ENCODE measurements at places on chromosomes 4 and X. TPM values are rescaled to one million over a fixed set of nuclear protein-coding genes. Genes with fewer than 3 reads are reported as not detected.

DNA sequence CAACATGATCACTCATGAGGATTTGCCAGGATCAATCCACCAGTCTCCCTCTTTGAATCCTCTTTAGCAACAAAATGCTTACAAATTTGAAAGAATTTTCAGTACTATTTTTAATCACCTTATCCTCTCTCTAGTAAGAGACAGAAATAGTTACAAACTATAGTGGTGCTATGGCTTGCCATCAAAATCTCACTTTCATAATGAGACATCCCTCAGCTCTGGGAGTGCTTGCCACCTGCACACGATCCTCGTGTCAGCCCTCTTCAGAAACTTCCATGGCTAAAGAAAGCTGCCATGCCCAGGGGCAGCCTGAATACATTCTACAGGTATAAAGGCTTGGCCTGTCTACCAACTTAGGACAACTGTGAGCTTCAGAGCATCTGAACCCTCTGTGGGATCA is 5.1 kb upstream of the DHX15 start:
- H3K27ac ChIP-seq = no peak overlapping the region
- H3K36me3 ChIP-seq = no peaks in the 10 kb centered on the region
- no peaks in the 10 kb centered on the region for H3K27me3 ChIP-seq
- H3K4me3 ChIP-seq = no peak overlapping the region
- DNase-seq = no peak

GRCh38 chr4:104492183-104492771 is 2.4 kb downstream of the CXXC4 start:
- no peaks in the 10 kb centered on the region for H3K36me3 ChIP-seq
- peak; percentile 77 for DNase-seq
- H3K4me3 ChIP-seq = peak overlapping the region; percentile 83

DNA sequence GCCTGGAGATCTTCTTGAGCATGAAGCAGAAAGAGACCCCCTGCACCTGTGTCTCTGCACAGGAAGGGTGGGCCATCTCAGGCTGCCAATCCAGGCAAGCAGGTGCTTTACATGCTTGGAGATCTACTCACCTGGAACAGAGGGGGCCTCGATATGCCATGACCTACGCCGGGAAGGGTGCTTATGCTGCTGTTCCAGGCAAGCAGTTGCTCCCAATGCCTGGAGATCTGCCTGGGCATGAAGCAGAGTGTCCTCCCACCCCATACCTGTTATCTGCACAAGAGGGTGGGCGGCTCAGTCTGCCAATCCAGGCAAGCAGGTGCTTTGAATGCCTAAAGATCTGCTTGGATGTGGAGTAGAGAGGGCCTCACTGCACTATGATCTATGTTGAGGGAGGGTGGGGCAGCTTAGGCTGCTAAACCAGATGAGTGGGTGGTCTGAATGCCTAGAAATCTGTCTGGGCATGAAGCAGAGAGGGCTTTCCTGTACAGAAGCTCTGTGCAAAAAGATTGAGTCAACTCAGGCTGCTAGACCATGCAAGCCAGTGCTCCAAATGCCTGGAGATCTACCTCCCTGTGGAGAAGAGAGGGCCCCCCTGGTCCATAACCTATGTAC is 104.5 kb upstream of the QRFPR start:
- no peaks in the 10 kb centered on the region for H3K36me3 ChIP-seq
- H3K4me3 ChIP-seq = no peak overlapping the region
- H3K27me3 ChIP-seq = no peaks in the 10 kb centered on the region
- peak; percentile 3 for DNase-seq
- no peak overlapping the region for H3K27ac ChIP-seq

GRCh38 chr4:2412534-2412884 is 5.9 kb downstream of the ZFYVE28 start:
- peak overlapping the region; percentile 27 for H3K4me3 ChIP-seq
- H3K27me3 ChIP-seq = peaks cover 30% of the 10 kb centered on the region
- peaks cover 43% of the 10 kb centered on the region for H3K4me1 ChIP-seq
- peak; percentile 87 for DNase-seq

DNA sequence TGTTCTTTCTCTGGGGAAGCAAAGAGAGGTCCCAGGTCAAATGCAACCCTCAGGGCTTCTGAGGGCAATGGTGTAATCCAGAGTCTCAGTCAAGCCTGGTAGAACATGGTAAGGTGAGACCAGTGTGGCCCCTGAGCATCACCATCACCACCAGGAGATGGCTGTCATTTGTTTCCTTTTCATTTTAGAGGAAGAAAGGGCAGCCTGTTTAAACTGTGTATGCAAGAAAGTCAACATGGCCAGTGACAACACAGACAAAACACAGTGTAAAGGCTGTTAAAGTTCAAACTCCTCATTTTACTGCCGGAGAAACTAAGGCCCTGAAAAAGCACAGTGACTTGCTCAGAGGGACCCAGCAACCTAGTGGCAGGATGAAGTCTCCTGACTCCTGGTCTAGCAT is 2.0 kb upstream of the EDA start:
- peak overlapping the region; percentile 78 for H3K27ac ChIP-seq
- no peaks in the 10 kb centered on the region for H3K36me3 ChIP-seq
- no peak overlapping the region for H3K4me3 ChIP-seq

GRCh38 chrX:68703369-68703768 is 55.9 kb downstream of the STARD8 start:
- no peak overlapping the region for H3K4me3 ChIP-seq
- H3K4me1 ChIP-seq = peaks cover 6% of the 10 kb centered on the region
- H3K36me3 ChIP-seq = no peaks in the 10 kb centered on the region
- H3K27me3 ChIP-seq = no peaks in the 10 kb centered on the region

DNA sequence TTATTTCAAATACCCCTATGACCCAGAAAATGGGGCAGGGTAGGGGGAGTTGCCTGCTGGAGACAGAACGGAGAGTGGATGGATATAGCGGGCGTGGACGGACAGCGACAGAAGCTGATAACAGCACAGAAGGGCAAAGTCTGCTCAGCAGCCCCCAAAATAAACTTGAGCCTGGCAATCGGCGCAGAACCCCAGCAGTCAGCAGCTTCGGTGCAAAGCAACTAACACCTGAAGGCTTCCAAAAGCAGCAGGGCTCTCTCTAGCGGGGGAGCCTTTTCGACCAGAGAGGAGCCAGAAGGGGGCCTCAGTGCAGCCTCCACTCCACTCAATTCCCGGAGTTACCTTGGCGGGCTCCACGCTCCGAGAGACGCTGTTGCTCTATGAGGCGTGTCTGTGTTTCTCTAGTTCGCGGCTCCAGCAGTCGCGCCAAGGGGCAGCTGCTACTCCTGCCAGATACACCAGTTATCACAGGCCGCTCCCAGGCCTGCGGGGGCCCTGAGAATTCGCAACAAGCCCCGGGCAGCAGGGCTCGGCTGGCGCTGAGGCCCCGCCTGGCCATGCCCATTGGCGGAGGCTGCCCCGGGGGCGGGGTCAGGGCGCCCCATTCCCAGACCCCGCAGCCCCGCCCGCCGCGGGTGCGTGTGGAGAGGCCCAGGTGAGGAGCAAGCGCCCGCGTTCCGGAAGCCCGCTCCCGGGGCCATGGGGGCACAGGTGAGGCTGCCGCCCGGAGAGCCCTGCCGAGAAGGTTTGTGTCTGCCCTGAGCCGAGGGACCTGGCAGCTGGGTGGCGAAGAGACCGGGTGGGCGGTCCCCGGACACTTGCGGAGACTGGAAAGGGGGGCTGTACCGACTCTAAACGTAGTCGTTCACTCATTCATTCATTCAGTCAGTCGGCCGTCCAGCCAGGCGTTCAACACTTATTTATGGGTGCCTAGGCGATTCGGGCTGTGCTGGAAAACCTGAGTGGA is at the start of the genes CNGA1 and NIPAL1:
Gene CNGA1, minus strand, starts transcription at position 541 of the 967 bp plus-strand sequence. CDS start 63,992 bp downstream, outside the sequence.
Gene NIPAL1, plus strand, starts transcription at position 632 of the 967 bp plus-strand sequence. Its CDS starts 68 bp downstream, at position 700.
- no peaks in the 10 kb centered on the region for H3K36me3 ChIP-seq
- peaks cover 3% of the 10 kb centered on the region for H3K27me3 ChIP-seq
- peak within 1 kb of the TSS; percentile 99 for H3K27ac ChIP-seq
- DNase-seq = peak; percentile 98
- peaks cover 23% of the 10 kb centered on the region for H3K4me1 ChIP-seq
- H3K4me3 ChIP-seq = peak within 1 kb of the TSS; percentile 94

GRCh38 chr4:176616151-176616550 is 176.6 kb downstream of the VEGFC start:
- no peak overlapping the region for H3K4me3 ChIP-seq
- no peak for DNase-seq
- H3K4me1 ChIP-seq = no peaks in the 10 kb centered on the region
- no peak overlapping the region for H3K27ac ChIP-seq
- no peaks in the 10 kb centered on the region for H3K36me3 ChIP-seq

DNA sequence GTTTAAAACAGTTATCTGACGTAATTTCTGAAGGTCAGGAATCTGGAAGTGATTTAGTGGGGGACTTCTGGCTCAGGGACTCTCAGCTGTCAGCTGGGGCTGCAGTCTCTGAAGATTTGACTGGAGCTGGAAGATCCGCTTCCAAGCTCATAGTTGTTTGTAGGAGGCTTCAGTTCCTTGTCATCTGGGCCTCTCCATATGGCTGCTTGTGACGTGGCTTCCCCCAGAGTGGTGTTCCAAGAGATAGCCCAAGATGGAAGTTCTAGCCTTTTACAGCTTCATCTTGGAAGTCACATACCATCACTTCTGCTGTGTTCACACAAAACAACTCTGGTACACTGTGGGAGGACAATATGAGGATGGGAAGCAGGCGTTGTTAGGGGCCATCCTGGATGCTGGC is 2.1 kb downstream of the MPC1L start:
- H3K4me1 ChIP-seq = no peaks in the 10 kb centered on the region
- no peaks in the 10 kb centered on the region for H3K27me3 ChIP-seq
- no peak for DNase-seq
- H3K4me3 ChIP-seq = no peak overlapping the region
- H3K36me3 ChIP-seq = peaks cover 12% of the 10 kb centered on the region

- no peak overlapping the region for H3K4me3 ChIP-seq
- DNase-seq = peak; percentile 6
- no peaks in the 10 kb centered on the region for H3K4me1 ChIP-seq
- H3K27me3 ChIP-seq = no peaks in the 10 kb centered on the region
These were observed 363.0 kb upstream of the ZCCHC13 start for GRCh38 chrX:73940893-73941470.

GRCh38 chr4:24727390-24728224 is 67.8 kb upstream of the SOD3 start:
- peaks cover 6% of the 10 kb centered on the region for H3K27me3 ChIP-seq
- no peak for DNase-seq
- H3K36me3 ChIP-seq = no peaks in the 10 kb centered on the region
- no peak overlapping the region for H3K27ac ChIP-seq
- H3K4me3 ChIP-seq = no peak overlapping the region

GRCh38 chr4:70182517-70183167 is 12.9 kb upstream of the ODAM start:
- H3K27me3 ChIP-seq = no peaks in the 10 kb centered on the region
- no peaks in the 10 kb centered on the region for H3K4me1 ChIP-seq
- H3K36me3 ChIP-seq = no peaks in the 10 kb centered on the region
- H3K4me3 ChIP-seq = no peak overlapping the region
- DNase-seq = no peak

- no peaks in the 10 kb centered on the region for H3K4me1 ChIP-seq
- no peak overlapping the region for H3K4me3 ChIP-seq
- H3K27me3 ChIP-seq = no peaks in the 10 kb centered on the region
- H3K36me3 ChIP-seq = no peaks in the 10 kb centered on the region
These were observed 8.9 kb upstream of the PHKA2 start for GRCh38 chrX:18992829-18993228.

GRCh38 chr4:79370026-79370425 is 38.0 kb downstream of the GK2 start:
- no peak for DNase-seq
- H3K36me3 ChIP-seq = no peaks in the 10 kb centered on the region
- H3K27ac ChIP-seq = no peak overlapping the region
- no peaks in the 10 kb centered on the region for H3K27me3 ChIP-seq
- no peaks in the 10 kb centered on the region for H3K4me1 ChIP-seq

DNA sequence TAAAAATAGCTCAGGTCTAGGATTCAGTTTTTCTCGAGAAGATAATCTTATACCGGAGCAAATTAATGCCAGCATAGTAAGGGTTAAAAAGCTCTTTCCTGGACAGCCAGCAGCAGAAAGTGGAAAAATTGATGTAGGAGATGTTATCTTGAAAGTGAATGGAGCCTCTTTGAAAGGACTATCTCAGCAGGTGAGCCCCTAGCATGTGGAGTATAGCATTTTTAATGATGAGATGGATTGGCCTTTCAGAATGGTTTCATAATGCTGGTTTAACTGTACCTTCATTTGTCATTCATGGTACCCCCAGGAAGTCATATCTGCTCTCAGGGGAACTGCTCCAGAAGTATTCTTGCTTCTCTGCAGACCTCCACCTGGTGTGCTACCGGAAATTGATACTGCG is 79.4 kb downstream of the SLC10A6 start:
- no peaks in the 10 kb centered on the region for H3K27me3 ChIP-seq
- no peak overlapping the region for H3K4me3 ChIP-seq
- no peaks in the 10 kb centered on the region for H3K4me1 ChIP-seq
- DNase-seq = no peak
- no peak overlapping the region for H3K27ac ChIP-seq

DNA sequence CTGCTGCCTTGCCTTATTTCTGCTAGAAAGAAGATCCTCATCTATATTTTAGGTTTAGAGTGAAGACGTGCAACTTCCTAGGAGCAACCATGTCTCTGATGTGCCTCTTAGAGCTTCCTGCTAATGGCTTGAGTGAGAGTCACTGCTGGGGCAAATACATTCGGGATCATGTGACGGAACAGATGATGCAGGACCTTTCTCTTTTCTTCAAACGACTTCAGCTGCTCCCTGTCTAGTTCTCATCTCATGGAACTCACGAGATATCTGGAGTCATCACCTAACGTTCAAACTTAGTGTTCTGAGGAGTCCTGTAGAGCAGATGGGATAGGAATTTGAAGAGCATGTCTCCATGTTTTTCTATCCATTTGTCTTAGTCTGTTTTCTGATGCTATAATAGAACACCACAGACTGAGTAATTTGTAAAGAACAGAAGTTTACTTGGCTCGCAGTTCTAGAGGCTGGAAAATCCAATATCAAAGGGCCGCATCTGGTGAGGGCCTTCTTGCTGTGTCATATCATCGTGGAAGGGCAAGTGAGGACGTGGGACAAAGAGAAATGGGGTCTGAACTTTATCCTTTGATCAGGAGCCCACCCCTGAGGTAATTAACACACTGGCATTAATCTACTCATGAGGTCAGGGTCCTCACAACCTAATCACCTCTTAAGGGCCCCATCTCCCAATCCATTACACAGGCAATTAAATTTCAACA is 43.5 kb upstream of the SCRG1 start:
- DNase-seq = no peak
- H3K4me1 ChIP-seq = no peaks in the 10 kb centered on the region
- H3K4me3 ChIP-seq = no peak overlapping the region
- no peaks in the 10 kb centered on the region for H3K36me3 ChIP-seq
- H3K27ac ChIP-seq = no peak overlapping the region

GRCh38 chr4:130071746-130072145 is 975.8 kb downstream of the C4orf33 start:
- H3K4me1 ChIP-seq = peaks cover 22% of the 10 kb centered on the region
- DNase-seq = peak; percentile 65
- no peaks in the 10 kb centered on the region for H3K36me3 ChIP-seq
- no peaks in the 10 kb centered on the region for H3K27me3 ChIP-seq

GRCh38 chr4:78845472-78845871 is 69.3 kb downstream of the BMP2K start:
- no peak overlapping the region for H3K27ac ChIP-seq
- no peak overlapping the region for H3K4me3 ChIP-seq
- H3K4me1 ChIP-seq = no peaks in the 10 kb centered on the region
- H3K27me3 ChIP-seq = no peaks in the 10 kb centered on the region
- DNase-seq = no peak

Gene SYNPO2
- polyA plus RNA-seq = 81.2 TPM

Gene STPG2
- polyA plus RNA-seq = 0.36 TPM

Gene FGG
- 40.5 TPM for polyA plus RNA-seq

Gene ADGRL3
- 9.8 TPM for polyA plus RNA-seq

Gene FAM133A
- polyA plus RNA-seq = 0.24 TPM

Gene TEX13C
- polyA plus RNA-seq = not detected

Gene LUZP4
- not detected for polyA plus RNA-seq

Measured in large intestine (tissue), 12 donors.